T-helper 17 cell (primary cell): ENCODE measurements at places on chromosomes 4 and X. TPM values are rescaled to one million over a fixed set of nuclear protein-coding genes. Genes with fewer than 3 reads are reported as not detected.

GRCh38 chr4:139799615-139800014 is 134.0 kb downstream of the MGST2 start:
- H3K27me3 ChIP-seq: peaks cover 20% of the 10 kb centered on the region
- H3K4me3 ChIP-seq: no peak overlapping the region
- peaks cover 4% of the 10 kb centered on the region for H3K4me1 ChIP-seq
- no peak overlapping the region for H3K27ac ChIP-seq
- no peaks in the 10 kb centered on the region for H3K36me3 ChIP-seq

- no peaks in the 10 kb centered on the region for H3K36me3 ChIP-seq
- H3K4me3 ChIP-seq: no peak overlapping the region
- H3K27me3 ChIP-seq: no peaks in the 10 kb centered on the region
- no peaks in the 10 kb centered on the region for H3K4me1 ChIP-seq
Observed at GRCh38 chr4:176036585-176037205, 28.9 kb upstream of the WDR17 start.

GRCh38 chrX:39560271-39560670 is 537.5 kb downstream of the BCOR start:
- no peak overlapping the region for H3K27ac ChIP-seq
- no peak for DNase-seq
- H3K36me3 ChIP-seq: no peaks in the 10 kb centered on the region
- H3K4me3 ChIP-seq: no peak overlapping the region
- no peaks in the 10 kb centered on the region for H3K4me1 ChIP-seq
- no peaks in the 10 kb centered on the region for H3K27me3 ChIP-seq

The MOSPD2 gene
- total RNA-seq: 6.2 TPM
